ENCODE measurements at places on chromosomes 16 and 17.

DNA sequence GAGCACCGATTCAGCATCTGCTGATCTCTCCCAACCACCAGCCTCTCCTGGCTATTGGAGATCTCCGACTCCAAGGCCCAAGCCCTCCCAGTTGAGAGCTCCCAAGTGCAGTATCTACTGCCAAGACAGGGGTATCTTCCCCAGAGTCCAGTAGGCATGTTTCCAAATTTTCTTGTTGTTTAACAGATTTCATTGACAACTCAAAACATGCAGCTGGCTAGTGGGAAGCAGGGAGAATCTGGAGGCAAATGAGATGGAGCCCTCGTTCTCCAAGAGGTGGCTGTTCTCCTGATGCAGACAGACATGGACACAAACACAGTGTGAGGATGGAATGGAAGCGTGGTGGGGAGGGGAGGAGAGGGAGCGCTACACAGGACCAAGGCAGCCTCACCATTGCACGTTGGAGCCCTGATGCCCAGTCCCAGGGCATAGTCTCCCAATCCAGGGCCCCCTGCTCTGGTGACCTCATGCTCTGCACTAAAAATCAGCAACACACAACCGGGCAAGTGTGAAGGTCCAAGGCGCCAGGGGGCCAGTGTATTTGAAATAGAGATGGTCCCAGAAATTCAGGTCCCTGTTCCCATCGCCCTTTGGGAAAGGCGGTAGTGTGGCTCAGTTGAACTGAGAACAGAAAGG, 31.7 kb downstream of the SMARCE1 start:
- no peak overlapping the region for H3K27ac ChIP-seq
- no peak overlapping the region for H3K4me3 ChIP-seq
- peaks cover 10% of the 10 kb centered on the region for H3K27me3 ChIP-seq
- peaks cover 7% of the 10 kb centered on the region for H3K4me1 ChIP-seq
- H3K36me3 ChIP-seq: no peaks in the 10 kb centered on the region

- H3K4me1 ChIP-seq: peaks cover 6% of the 10 kb centered on the region
- H3K4me3 ChIP-seq: no peak overlapping the region
- H3K36me3 ChIP-seq: no peaks in the 10 kb centered on the region
- DNase-seq: no peak
- peaks cover 47% of the 10 kb centered on the region for H3K27me3 ChIP-seq
Observed at GRCh38 chr16:68426347-68426652, 22.0 kb downstream of the SMPD3 start.

GRCh38 chr17:41386227-41386626, 4.1 kb upstream of the KRT34 start:
- peaks cover 10% of the 10 kb centered on the region for H3K4me1 ChIP-seq
- peaks cover 6% of the 10 kb centered on the region for H3K36me3 ChIP-seq
- no peak for DNase-seq
- no peak overlapping the region for H3K27ac ChIP-seq
- no peak overlapping the region for H3K4me3 ChIP-seq
- no peaks in the 10 kb centered on the region for H3K27me3 ChIP-seq

- no peak overlapping the region for H3K27ac ChIP-seq
- no peaks in the 10 kb centered on the region for H3K4me1 ChIP-seq
- no peak overlapping the region for H3K4me3 ChIP-seq
- peaks cover 2% of the 10 kb centered on the region for H3K27me3 ChIP-seq
Observed at GRCh38 chr16:84049403-84050060, 6.9 kb upstream of the SLC38A8 start.

GRCh38 chr17:32943647-32944191, 15.8 kb downstream of the TMEM98 start:
- DNase-seq: no peak
- peaks cover 35% of the 10 kb centered on the region for H3K4me1 ChIP-seq
- peaks cover 31% of the 10 kb centered on the region for H3K36me3 ChIP-seq
- H3K27me3 ChIP-seq: peaks cover 2% of the 10 kb centered on the region
- peak overlapping the region; percentile 97 for H3K27ac ChIP-seq
- H3K4me3 ChIP-seq: no peak overlapping the region

DNA sequence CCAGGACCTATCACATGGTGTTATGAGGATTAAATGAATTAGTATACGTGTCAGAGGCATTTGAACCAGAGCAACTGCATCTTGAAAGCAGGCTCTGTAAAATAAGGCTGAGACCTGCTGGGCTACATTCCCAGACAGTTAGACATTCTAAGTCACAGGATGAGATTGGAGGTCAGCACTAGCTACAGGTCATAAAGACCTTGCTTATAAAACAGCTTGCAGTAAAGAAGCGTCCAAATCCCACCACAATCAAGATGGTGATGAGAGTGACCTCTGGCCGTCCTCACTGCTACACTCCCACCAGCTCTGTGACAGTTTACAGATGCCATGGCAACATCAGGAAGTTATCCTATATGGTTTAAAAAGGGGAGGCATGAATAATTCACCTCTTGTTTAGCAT, 71.8 kb downstream of the IRF8 start:
- H3K27ac ChIP-seq: peak overlapping the region; percentile 86
- H3K36me3 ChIP-seq: no peaks in the 10 kb centered on the region
- no peak overlapping the region for H3K4me3 ChIP-seq
- peaks cover 60% of the 10 kb centered on the region for H3K4me1 ChIP-seq

- H3K36me3 ChIP-seq: no peaks in the 10 kb centered on the region
- DNase-seq: no peak
- H3K4me3 ChIP-seq: no peak overlapping the region
- no peak overlapping the region for H3K27ac ChIP-seq
- H3K27me3 ChIP-seq: peaks cover 2% of the 10 kb centered on the region
Observed at GRCh38 chr16:66254751-66255150, 111.7 kb upstream of the CDH5 start.

DNA sequence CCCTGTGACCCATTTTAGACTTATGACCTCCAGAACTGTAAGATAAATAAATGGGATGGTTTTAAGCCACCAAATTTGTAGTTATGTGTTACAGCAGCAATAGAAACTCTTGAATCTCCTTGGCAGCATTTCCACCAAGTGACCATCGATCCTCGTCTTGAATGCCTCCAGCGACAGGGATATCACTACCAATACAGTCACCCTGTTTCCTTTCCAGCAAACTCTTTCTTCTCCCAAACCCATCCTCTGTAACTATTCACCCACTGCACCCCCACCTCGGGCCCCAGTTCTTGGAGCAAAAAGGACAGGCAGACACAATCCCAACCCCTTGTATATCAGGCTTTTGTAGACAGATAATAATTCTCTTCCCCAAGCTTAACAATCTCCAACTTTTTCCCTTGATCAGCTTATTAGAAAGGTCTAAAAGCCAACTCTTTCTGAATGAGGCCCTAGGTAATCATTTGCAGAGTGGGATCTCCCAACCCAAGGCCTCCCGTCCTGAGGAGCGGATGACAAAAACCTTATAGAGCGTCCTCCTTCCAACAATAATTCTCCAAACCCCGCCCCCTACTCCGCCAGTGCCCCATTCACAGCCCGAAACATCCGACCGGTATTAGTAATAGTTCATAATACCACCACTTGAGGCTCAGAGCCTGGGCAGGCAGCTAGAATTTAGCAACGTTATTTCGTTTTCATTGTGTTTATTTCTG, 14.7 kb upstream of the PLLP start:
- H3K27me3 ChIP-seq: no peaks in the 10 kb centered on the region
- H3K4me3 ChIP-seq: no peak overlapping the region
- no peak for DNase-seq
- H3K4me1 ChIP-seq: no peaks in the 10 kb centered on the region

GRCh38 chr16:84538222-84538840, 33.9 kb upstream of the MEAK7 start:
- peaks cover 42% of the 10 kb centered on the region for H3K4me1 ChIP-seq
- no peaks in the 10 kb centered on the region for H3K27me3 ChIP-seq
- no peak overlapping the region for H3K4me3 ChIP-seq
- DNase-seq: no peak
- no peaks in the 10 kb centered on the region for H3K36me3 ChIP-seq

- H3K4me3 ChIP-seq: peak overlapping the region; percentile 75
- H3K36me3 ChIP-seq: peaks cover 4% of the 10 kb centered on the region
- peaks cover 91% of the 10 kb centered on the region for H3K27me3 ChIP-seq
- DNase-seq: no peak
- peaks cover 60% of the 10 kb centered on the region for H3K4me1 ChIP-seq
Observed at GRCh38 chr17:61454381-61455323, 2.4 kb downstream of the TBX4 start.

GRCh38 chr17:28118362-28118761, 75.9 kb downstream of the NLK start:
- peaks cover 4% of the 10 kb centered on the region for H3K36me3 ChIP-seq
- no peak overlapping the region for H3K27ac ChIP-seq
- H3K27me3 ChIP-seq: no peaks in the 10 kb centered on the region

GRCh38 chr17:17022456-17022855, 19.8 kb upstream of the MPRIP start:
- H3K36me3 ChIP-seq: no peaks in the 10 kb centered on the region
- no peaks in the 10 kb centered on the region for H3K27me3 ChIP-seq
- no peak overlapping the region for H3K27ac ChIP-seq
- DNase-seq: no peak
- no peak overlapping the region for H3K4me3 ChIP-seq
- H3K4me1 ChIP-seq: peaks cover 27% of the 10 kb centered on the region

GRCh38 chr16:31135535-31136286, at the start of gene PRSS8:
Gene PRSS8, minus strand, starts transcription at chr16:31135727. Its CDS starts 229 bp downstream, at chr16:31135498.
- peak; percentile 64 for DNase-seq
- H3K27me3 ChIP-seq: no peaks in the 10 kb centered on the region
- peak within 1 kb of the TSS; percentile 87 for H3K4me3 ChIP-seq
- H3K36me3 ChIP-seq: peaks cover 7% of the 10 kb centered on the region
- H3K27ac ChIP-seq: peak within 1 kb of the TSS; percentile 68
- peaks cover 58% of the 10 kb centered on the region for H3K4me1 ChIP-seq

DNA sequence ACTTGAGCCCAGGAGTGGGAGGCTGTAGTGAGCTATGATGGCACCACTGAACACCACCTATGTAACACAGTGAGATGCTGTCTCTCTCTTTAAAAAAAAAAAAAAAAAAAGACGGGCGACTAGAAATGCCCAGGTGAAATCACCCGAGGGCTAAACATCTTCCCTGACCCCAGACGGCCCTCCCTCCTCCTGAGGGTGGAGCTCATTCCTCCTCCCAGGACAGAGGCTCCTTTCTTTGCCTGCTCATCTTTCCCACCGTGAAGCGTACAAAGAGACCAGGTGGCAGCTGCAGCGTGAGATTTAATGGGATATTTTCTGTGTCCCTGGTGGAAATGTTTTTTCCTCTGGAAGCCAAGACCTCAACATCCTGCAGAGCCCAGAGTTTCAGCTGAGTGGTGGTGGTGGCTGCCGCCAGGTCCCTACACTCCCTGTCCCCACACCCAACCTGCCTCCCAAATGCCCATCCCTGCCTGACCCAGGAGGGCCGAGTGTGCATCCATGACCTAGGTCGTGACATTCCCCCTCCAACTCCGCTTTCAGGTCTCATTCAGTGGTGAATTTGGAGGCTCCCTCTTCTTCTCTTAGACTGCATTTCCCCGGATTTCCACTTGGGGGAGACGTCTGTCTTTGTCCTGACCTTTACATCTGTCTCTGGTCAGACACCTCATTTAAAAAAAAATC, 14.4 kb upstream of the GPRC5B start:
- no peaks in the 10 kb centered on the region for H3K36me3 ChIP-seq
- no peak overlapping the region for H3K27ac ChIP-seq
- peaks cover 2% of the 10 kb centered on the region for H3K4me1 ChIP-seq
- no peak overlapping the region for H3K4me3 ChIP-seq
- DNase-seq: no peak

GRCh38 chr17:40418428-40418706, 671 bp upstream of the TOP2A start:
- H3K27me3 ChIP-seq: no peaks in the 10 kb centered on the region
- peak overlapping the region; percentile 95 for H3K27ac ChIP-seq
- peaks cover 17% of the 10 kb centered on the region for H3K4me1 ChIP-seq
- peak overlapping the region; percentile 99 for H3K4me3 ChIP-seq
- no peak for DNase-seq

GRCh38 chr17:82021107-82021899, 1.4 kb downstream of the CENPX start:
- H3K27ac ChIP-seq: peak overlapping the region; percentile 72
- no peak for DNase-seq
- H3K4me1 ChIP-seq: peaks cover 22% of the 10 kb centered on the region
- H3K4me3 ChIP-seq: peak overlapping the region; percentile 76
- H3K27me3 ChIP-seq: no peaks in the 10 kb centered on the region

DNA sequence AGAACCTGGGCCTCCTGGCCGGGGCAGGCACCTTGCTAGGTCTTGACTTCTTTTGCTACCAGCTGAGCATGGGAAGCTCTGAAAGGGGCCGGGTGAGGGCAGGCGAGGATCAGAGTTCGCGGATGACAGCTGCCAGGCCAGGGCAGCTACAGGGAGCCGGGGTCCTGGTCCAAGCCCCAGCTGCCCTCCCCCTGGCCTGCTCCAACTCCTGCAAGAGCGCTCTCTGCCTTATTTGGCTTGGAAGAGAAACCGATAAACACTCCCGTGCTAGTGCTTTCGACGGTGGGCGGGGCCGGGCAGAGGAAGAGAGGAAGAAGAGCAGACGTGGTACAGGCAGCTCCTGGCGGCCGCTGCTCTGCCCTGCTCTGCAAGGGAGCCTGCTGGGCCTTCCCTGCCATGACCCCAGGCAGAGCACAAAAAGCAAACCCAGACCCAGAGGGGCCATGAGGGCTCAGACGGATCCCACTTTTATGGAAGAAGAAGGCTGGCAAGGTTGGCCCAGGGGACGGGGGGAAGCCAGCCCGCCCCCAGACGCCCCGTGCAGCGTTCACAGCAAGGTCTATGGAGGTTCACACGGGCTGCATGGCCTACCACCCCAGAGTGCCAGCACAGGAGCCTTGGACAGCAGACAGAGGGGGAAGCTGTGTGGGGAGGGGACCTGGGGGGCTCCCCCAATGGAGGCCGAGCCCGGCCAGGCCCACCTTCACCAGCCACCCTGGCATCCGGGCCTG, 25.6 kb downstream of the PIEZO1 start:
- no peaks in the 10 kb centered on the region for H3K36me3 ChIP-seq
- DNase-seq: no peak
- peaks cover 48% of the 10 kb centered on the region for H3K4me1 ChIP-seq
- peak overlapping the region; percentile 88 for H3K27ac ChIP-seq
- H3K27me3 ChIP-seq: no peaks in the 10 kb centered on the region

DNA sequence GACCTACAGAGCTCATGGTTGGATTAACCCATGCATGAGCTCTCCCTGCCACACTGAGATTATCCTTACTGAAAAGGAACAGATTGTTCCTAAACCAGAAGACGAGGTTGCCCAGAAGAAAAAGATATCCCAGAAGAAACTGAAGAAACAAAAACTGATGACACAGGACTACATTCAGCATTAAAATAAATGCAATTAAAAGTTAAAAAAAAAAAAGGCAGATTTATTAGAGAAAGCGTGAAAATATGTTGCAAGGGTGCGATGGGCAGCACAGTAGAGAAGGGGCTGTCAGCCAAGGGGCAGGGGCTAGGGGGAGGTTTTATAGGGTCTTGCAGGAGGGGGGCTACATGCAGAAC, 40.2 kb upstream of the BPTF start:
- H3K36me3 ChIP-seq: no peaks in the 10 kb centered on the region
- H3K27ac ChIP-seq: no peak overlapping the region
- no peaks in the 10 kb centered on the region for H3K4me1 ChIP-seq
- no peak overlapping the region for H3K4me3 ChIP-seq
- H3K27me3 ChIP-seq: peaks cover 4% of the 10 kb centered on the region
- no peak for DNase-seq

- no peak for DNase-seq
- H3K27me3 ChIP-seq: no peaks in the 10 kb centered on the region
- H3K4me1 ChIP-seq: peaks cover 36% of the 10 kb centered on the region
- H3K36me3 ChIP-seq: peaks cover 18% of the 10 kb centered on the region
- H3K4me3 ChIP-seq: peak within 1 kb of the TSS; percentile 83
- H3K27ac ChIP-seq: peak within 1 kb of the TSS; percentile 99
Observed at GRCh38 chr17:28711723-28712031, at the start of gene PROCA1. Gene PROCA1, minus strand, starts transcription at chr17:28711888. Its CDS starts 228 bp downstream, at chr17:28711660.
